ENCODE measurements at places on chromosomes 13 and 19.

DNA sequence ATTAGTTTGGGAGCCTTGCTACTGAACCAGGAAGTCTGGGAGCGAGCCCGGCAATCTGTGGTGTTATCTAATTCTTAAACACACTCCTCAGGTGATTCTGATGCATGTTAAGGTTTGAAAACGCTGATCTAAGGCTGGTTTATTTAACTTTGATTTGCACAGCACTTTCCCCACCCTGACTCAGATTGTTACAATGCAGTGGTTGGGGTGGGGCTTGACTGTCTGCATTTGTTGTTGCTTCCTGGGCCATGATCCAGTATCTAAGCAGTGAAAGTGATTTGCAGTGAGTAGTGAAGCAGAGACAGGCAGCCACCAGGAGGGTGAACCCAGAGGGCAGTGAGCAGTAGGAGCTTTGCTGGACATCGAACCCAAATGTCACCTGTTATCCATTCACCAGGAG is 81.6 kb upstream of the ARGLU1 start:
- no peak for DNase-seq

- no peak for DNase-seq
These were observed 15.7 kb downstream of the TMEM143 start for GRCh38 chr19:48348045-48348444.

DNA sequence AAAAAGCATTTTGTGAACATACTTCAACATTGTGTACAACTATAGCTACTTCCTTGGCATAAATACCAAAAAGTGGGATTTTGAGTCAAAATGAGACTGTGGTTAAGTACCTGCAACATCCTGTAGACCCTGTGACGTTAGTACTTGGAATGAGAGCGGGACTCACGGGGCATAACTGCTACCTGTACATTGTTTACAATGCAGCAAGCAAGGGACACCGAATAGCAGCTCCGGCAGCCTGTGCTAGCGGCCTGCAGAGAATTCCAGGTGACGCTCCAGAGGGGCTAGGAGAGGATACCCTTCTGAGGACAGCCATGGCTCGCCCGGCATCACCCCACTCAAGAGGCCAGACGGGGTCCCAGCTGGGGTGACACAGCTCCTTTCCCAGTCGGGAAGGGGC is 824 bp upstream of the ZNF331 start:
- peak; percentile 16 for DNase-seq

GRCh38 chr19:40806423-40807146 is 7.6 kb downstream of the EGLN2 start:
- DNase-seq = peak; percentile 65

GRCh38 chr19:43286096-43286495 is 16.8 kb upstream of the PSG9 start:
- DNase-seq = no peak

GRCh38 chr13:50826035-50826434 is 17.5 kb downstream of the DLEU7 start:
- no peak for DNase-seq

- DNase-seq = no peak
These were observed 3.1 kb downstream of the FGF9 start for GRCh38 chr13:21673789-21674489.

DNA sequence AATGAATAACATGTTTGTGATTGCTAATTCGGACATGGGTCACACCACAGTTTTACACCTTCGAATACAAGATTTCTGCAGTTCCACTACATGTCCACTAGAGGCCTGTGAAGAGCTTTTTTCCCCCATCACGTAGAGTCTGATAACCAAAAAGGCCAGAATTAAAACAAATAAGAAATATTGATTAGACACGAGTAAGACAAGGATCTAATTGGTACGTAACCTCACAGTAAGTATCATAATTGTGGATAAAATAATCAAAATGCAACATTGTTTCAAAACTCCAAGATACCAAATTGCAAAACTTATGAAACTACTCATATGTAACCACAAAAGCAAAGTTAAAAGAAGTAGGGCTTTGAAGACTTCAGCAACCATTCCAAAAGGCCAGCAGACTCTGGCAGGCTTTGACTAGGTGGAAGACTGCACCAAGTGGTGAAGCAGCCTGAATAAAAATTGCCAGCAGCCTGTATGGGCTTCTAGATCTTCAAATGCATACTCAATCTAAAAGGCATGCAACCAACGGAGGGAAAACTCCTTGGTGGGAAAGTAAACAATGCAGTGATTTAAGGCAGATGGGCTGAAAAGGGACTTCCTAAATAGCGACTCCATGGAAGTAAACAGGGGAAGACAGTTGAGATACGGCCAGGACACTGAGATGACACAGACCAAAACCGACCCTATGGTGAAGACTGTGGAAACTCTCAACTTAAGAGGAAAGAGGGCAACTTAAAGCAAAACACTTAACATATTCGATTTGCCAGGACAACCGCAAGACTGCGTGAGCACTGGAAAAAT is 56.7 kb downstream of the STARD13 start:
- peak; percentile 22 for DNase-seq

DNA sequence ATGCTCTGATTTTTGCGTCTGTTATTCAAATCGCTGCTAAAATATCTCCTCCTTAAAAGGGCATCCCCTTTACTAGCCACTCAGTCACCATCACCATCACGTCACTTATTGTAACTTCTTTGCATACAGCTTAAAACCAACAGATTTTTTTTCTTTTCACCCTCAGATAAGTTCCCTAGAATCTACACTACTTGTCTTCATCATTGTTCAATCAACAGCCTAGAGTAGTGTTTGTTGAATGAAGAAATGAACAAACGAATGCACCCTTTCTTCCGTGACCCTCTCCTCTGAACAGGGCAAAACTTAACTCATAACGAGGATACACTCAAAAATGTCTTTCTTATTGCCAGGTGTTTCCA is 1.1 kb upstream of the AKAP11 start:
- DNase-seq = no peak

- no peak for DNase-seq
These were observed at the start of gene FBXO27 for GRCh38 chr19:39032063-39032918. FBXO27 (minus strand) TSS chr19:39032549; CDS start chr19:39032227, 322 bp downstream.

- DNase-seq = no peak
These were observed 1579.8 kb downstream of the PCDH9 start for GRCh38 chr13:65650321-65650720.

DNA sequence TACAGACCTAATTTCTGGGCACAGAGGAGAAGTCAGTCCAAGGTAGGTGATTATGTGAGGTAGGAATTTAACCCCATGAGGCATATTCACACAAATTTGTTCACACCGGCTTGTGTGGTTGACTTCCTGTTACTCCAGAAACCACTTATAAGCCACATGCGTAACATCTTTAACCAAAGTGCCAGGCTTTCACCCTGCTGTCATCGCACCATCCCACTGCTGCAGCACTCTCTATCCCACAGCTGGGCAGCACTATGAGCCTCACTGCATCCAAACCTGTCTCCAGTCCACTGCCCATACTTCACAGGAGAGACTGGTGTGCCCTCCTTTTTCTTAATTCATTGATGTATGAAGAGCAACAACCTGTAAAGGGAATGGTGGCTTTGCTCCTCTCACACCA is 128.2 kb upstream of the ARGLU1 start:
- DNase-seq = no peak

GRCh38 chr13:112747256-112747655 is 57.4 kb downstream of the ATP11A start:
- DNase-seq = no peak

- DNase-seq = no peak
These were observed 335 bp upstream of the SOX1 start for GRCh38 chr13:112066624-112067004.

GRCh38 chr13:84127597-84128128 is 245.4 kb upstream of the SLITRK1 start:
- no peak for DNase-seq

DNA sequence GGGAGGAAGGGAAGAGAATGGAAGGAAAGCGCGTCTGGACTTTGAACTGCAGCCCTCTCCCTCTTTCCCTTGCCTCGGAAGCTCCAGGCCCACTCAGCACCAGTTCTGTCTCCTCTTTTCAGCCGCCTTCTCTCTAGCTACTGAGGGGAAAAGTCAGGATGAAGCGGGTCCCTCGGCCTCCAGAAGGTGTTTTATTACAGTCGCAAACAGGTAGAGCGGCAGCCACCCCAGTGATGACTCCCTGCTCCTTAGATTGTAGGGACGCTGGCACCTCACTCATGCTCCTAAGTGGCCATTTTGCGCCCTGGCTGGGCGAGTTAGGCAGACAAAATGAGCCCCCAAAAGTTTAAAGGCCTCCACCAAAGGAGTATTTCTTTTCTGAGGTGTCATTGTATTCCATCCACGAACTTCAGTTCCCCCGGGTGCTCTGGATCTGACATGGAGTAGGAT is 954 bp upstream of the STK24 start:
- no peak for DNase-seq

DNA sequence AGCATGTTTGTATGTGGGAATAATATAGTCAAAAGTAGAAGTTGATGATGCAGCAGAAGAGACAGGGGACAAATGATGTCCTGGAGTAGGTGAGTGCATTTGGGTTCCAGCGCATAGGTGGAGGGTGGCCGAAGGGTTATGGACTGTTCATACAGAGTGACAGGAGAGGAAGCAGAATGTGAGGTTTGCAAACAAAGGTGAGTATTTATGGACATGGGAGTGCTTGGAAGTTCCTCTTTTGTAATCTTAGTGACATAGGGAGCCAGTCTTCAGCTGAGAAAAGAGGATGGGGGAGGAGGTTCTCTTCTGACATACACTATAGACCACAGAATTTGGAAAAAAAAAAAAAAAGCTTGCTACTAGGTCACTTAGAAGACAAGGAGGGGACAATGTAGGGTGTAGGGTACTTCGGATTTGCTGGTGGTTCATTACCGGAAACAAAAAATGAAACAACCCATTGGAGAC is 331.6 kb downstream of the DLEU7 start:
- peak; percentile 90 for DNase-seq

GRCh38 chr13:113917594-113918371 is 53.9 kb upstream of the GAS6 start:
- DNase-seq = no peak

- no peak for DNase-seq
These were observed 912 bp downstream of the SSC5D start for GRCh38 chr19:55488986-55489710.

DNA sequence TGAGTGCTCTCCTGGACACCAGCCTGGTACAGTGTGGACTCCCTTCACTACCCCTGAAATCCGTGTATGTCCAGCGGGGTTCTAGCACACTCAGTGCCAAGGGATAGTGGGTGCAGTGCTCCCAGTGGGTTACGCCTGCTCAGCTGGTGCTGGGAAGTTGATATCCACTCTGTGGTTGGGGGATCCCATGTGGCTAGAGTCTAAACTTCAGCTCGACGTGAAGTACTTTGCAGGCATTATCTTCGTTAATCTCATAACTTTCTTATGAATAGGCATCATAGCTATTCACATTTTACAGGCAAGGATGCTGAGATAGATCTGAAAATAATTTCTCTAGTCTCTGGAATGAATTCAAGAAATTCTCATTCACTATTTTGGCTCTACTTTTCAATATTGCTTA is 433.2 kb upstream of the HTR2A start:
- no peak for DNase-seq

DNA sequence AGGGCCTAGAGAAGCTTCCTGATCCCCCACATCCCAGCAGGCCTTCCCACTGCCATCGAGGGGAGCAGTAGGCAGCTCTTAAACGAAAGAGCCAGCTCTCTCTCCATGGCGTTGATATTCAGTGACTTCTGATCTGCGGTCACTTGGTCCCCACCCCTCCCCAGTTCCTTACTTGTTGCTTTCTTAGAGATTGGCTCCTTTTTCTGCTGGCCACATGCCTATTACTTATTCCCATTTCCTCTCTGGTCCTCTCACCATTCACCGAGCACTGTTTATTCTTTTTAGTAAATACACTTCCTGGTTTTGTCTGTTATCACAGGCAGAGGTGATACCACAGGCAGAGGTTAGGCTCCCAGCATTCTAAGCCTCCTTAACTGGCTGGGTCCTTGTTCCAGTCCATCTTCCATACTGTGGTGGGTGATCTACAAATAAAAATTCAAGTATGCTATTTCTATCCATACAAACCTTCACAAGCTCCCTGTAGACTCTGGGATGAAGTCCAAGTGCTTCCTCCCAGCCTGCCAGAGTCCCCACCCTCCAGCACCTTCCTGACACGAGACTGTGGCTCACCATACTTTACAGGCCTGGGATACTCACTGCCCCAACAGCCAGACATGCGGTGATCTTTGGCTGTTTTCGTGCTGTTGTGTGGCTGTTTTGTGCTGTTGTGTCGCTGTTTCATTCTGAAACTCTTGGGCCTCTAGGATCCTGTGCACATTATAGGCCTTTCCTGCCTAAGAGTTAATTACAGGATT is 315.9 kb downstream of the ATP8A2 start:
- no peak for DNase-seq

DNA sequence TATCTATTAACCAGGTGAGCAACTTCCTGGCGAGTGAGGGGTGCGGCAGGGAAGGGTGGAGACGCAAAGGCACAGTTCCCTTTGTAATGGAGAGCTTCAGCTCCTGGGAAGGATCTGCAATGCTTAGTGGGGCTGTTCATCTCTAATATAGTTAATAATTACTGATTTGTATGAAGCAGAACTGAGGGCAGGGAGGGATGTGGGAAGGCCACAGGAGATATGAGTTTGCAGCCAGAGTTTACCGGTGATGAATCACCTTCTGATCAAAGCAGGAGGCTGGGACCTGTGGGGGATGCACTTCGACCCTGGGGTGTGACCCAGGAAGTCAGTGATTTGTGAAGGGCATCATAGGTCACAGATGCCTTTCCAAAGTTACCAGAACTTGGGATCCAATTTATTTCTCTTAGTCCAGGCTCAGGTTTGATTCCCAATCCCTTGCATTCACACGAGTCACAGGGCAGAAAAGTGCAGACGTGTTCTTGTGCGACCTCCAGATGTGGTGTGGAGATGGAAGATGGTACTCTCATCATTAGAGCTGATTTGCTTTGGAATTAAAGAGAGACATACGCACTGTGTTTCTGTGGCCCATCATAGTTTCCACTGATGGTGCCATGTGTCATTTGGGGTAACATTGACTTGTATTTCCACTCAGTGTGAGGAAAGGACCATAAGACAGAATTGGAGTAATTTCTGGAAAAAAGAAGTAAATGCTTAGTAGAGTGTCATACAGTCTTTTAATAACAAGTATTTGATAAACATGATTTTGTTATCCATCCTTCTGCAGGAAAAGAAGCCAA is 55.0 kb downstream of the LRCH1 start:
- no peak for DNase-seq

GRCh38 chr13:33312150-33312860 is 26.8 kb upstream of the STARD13 start:
- DNase-seq = no peak

DNA sequence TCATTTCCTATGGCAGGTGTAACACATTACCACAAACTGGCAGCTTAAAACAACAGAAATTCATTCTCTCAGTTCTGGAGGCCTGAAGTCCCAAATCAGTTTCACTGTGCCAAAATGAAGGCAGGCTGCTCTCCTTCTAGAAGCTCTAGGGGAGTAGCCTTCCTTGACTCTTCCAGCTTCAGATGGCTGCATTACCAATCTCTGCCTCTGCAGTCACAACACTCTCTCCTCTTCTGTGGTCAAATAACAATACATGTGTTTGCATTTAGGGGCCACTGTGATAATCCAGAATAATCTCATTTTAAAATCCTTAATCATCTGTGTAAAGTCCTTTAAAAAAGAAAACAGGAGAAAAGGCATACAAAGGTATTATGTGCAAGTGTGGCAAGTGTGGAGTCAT is 7.8 kb downstream of the DIAPH3 start:
- DNase-seq = peak; percentile 18
